ENCODE measurements at places on chromosomes 16 and 17. TPM values are rescaled to one million over a fixed set of nuclear protein-coding genes. Genes with fewer than 3 reads are reported as not detected.

Gene CD7
- 169 TPM for polyA plus RNA-seq

Gene KCTD19
- not detected for polyA plus RNA-seq

Gene ANKRD13B
- not detected for polyA plus RNA-seq

Gene USP22
- 35.0 TPM for polyA plus RNA-seq

DNA sequence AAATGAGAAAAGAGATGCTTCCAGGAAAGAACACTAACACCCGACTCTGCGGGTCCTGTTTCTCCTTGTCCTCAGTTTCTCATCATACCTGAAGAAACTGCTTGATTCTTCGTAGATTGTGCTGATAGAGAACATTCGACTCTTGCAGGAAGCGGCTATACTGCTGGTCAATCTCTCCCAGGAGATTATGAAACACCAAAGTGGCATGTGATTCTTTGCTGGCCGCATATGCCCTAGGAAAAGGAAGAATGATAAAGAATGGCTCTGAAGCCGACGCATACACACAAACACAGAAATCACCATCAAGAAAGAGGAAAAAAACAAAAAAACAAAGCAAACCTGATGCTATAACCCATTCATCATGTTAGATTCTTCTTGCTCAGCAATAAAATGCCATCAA, 41.8 kb downstream of the STAT3 start:
- no peak overlapping the region for H3K4me3 ChIP-seq
- H3K4me1 ChIP-seq = no peaks in the 10 kb centered on the region
- peaks cover 60% of the 10 kb centered on the region for H3K36me3 ChIP-seq
- no peak overlapping the region for H3K27ac ChIP-seq
- no peak for DNase-seq

- no peak for DNase-seq
- H3K4me3 ChIP-seq = no peak overlapping the region
- no peaks in the 10 kb centered on the region for H3K36me3 ChIP-seq
- no peaks in the 10 kb centered on the region for H3K27me3 ChIP-seq
- no peak overlapping the region for H3K27ac ChIP-seq
Observed at GRCh38 chr16:13471036-13471435, 448.9 kb upstream of the ERCC4 start.

- no peaks in the 10 kb centered on the region for H3K27me3 ChIP-seq
- H3K36me3 ChIP-seq = no peaks in the 10 kb centered on the region
- H3K4me1 ChIP-seq = no peaks in the 10 kb centered on the region
- no peak overlapping the region for H3K27ac ChIP-seq
Observed at GRCh38 chr17:281365-281999, 71.1 kb downstream of the RPH3AL start.

GRCh38 chr17:12357600-12357999, 308.1 kb upstream of the MYOCD start:
- H3K4me1 ChIP-seq = no peaks in the 10 kb centered on the region
- H3K4me3 ChIP-seq = no peak overlapping the region
- H3K27me3 ChIP-seq = no peaks in the 10 kb centered on the region
- no peak for DNase-seq
- H3K36me3 ChIP-seq = no peaks in the 10 kb centered on the region

GRCh38 chr16:1407753-1408152, 6.8 kb downstream of the UNKL start:
- no peaks in the 10 kb centered on the region for H3K27me3 ChIP-seq
- no peak overlapping the region for H3K4me3 ChIP-seq
- H3K27ac ChIP-seq = peak overlapping the region; percentile 54
- DNase-seq = no peak
- H3K36me3 ChIP-seq = peaks cover 6% of the 10 kb centered on the region
- peaks cover 5% of the 10 kb centered on the region for H3K4me1 ChIP-seq

Measured in naive thymus-derived CD4-positive, alpha-beta T cell (primary cell).